ENCODE measurements at places on chromosomes 3 and 15.

DNA sequence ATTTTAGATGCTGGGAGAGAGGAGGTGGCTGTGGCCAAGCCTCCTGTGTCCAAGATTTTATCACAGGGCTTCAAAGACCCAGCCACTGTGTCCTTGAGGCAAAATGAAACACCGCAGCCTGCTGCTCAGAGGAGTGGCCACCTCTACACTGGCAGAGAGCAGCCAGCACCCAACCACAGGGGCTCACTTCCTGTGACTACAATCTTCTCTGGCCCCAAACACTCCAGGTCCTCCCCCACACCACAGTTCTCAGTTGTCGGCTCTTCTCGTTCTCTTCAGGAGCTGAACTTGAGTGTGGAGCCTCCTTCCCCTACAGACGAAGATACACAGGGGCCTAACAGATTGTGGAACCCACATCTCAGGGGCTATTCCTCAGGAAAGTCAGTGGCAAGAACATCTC, 45.6 kb downstream of the CDAN1 start:
- DNase-seq = no peak

DNA sequence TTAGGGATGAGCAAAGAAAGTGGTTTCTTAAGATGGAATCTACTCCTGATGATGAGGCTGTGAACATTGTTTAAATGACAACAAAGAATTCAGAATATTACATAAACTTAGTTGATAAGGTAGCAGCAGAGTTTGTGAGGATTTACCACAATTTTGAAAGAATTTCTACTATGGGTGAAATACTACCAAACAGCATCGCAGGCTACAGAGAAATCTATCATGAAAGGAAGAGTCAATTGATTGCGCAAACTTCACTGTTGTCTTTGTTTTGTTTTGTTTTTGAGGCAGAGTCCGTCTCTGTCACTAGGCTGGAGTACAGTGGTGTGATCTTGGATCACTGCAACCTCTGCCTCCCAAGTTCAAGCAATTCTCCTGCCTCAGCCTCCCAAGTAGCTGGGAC, 107.4 kb upstream of the SLC6A6 start:
- DNase-seq = no peak

DNA sequence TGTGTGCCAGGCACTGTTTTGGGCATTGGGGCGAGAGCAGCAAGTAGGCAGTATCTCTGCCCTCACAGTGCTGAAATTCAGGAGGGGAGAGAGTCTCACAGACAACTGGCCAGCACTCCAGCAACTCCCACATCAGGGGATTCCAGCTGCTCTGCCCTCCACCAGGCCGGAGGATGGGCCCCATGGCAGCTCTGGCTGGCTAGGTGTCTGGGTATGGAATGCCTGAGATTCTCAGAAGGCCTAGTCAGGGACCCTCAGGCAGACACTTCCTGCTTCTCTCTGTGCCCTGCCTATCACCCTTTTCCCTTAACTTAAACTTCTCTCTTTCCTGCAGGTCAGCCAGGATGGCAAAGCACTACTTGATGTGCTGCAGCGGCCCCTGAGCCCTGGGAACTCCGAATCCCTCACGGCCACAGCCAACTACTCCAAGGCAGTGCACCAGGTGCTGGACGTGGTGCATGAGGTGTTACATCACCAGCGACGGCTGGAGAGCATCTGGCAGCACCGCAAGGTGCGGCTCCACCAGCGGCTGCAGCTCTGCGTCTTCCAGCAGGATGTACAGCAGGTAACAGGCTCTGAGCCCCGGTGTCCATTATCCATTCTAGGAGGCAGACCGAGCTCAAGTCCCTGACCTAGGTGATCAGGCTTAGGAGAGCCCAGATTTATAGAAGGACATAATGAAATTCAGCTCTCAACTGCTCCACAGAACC, 342.2 kb upstream of the ROPN1 start:
- DNase-seq = no peak

- no peak for DNase-seq
Observed at GRCh38 chr15:66221126-66221525, 32.4 kb downstream of the MEGF11 start.
